Activated CD8-positive, alpha-beta memory T cell treated with anti-CD3 and anti-CD28 coated beads for 1 hour (primary cell): ENCODE measurements at places on chromosomes 4 and X.

- no peak for DNase-seq
Measured at GRCh38 chr4:8201321-8201781, 2.3 kb downstream of the SH3TC1 start.

GRCh38 chr4:78845472-78845871 is 69.3 kb downstream of the BMP2K start:
- no peak for DNase-seq

DNA sequence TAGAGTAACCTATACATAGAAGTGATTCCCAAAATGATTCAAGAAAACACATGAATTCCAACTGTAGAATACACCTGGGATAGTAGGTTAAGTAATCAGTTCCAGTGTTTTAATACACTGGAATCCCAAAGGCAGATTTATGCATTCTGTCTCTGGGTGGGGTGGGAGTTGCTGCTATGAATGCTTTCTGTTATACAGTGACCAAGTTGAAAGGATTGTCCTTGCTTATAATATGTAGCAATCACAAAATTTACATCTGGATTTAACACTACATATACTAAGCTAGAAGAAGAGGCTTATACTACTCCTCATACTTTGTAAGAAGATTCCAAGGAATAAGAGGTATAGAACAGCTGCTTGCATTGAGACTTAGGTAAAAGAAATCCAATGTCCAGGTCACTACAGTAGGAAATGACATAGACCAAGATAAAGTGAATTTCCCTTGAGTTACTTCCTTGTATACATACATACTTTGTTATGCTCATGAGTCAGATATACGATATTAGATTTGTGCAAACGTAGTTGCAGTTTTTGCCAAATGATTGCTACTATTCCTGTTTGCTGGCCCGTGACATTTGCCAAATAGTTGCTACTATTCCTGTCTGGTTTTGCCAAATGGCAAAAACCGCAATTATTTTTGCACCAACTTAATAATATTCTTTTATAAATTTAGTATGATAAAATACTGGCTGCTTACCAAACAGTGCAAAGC is 210.5 kb upstream of the DIAPH2 start:
- DNase-seq = no peak

DNA sequence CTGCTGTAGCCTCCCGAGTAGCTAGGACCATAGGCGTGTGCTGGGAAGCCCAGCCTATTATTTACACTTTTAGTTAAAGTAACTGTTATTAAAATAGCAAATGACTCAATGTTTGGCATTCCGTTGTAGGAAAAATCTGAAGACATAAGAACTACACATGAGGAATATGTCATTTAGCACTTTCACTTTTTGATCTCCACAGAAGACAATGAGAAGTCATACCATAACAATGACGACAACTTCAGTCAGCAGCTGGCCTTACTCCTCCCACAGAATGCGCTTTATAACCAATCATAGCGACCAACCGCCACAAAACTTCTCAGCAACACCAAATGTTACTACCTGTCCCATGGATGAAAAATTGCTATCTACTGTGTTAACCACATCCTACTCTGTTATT is 6.7 kb downstream of the GPR34 start:
- no peak for DNase-seq

DNA sequence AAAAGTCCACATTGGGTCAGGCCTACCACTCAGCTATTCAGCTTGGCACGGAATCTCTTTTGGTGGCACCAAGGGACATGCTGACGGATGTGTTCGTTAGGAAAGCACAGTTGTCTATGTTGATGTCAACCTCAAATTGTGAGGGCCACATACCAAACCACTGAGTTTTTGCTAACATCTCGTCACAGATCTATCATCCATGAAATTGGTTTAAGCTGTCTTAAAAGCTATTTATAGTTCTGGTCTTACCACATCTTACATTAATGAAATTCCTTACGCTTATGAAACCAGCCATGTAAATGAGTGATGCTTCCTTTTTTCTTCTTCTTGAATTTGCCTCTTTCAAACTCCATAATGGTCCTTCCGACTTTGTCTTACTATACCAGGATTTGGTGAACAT is 101.5 kb downstream of the MGST2 start:
- DNase-seq = no peak

DNA sequence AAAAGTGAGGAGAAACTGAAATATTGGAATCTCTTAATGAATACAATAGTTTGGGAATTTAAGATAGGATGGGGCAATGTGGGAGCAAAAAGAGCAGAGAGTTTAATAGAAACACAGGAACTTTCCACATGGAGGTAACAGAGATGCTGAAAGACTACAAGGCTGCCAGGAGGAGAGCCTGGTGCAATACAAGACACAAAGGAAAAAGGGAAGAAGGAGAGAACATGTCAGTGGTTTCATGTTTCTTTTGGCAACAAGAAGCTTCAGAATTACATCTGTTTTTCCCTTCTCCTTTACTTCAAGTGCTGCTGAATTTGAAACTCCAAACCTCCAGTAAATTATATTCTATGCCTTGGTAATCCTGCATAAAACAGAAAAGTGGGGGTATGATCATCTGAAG is 474.3 kb downstream of the FAT4 start:
- DNase-seq = no peak

- no peak for DNase-seq
Measured at GRCh38 chrX:110268886-110269285, 49.0 kb downstream of the AMMECR1 start.

- no peak for DNase-seq
Measured at GRCh38 chr4:16418814-16419213, 192.5 kb upstream of the TAPT1 start.

- DNase-seq = no peak
Measured at GRCh38 chr4:163732473-163732872, 238.0 kb downstream of the TMA16 start.

GRCh38 chr4:86496094-86497080 is 97.7 kb upstream of the PTPN13 start:
- no peak for DNase-seq

GRCh38 chrX:2679534-2680485 is 11.3 kb upstream of the CD99 start:
- no peak for DNase-seq

DNA sequence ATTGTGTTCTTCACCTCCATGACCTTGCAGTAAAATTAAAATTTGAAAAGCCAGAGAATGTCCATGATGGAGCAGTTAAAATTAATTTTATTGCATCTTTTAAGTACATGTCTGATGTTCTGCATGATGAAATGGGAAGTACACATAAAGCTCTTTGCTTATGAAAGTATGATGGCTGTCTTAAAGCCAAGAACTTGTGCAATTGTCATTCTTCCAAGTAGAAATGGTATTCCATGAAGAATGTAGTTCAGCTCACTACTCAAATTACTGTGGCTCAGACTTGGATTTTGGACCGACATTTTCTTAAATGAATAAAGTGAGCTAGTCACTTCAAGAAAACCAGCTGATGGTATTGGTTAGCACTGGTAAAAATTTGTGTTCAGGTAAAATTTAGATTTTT is 161.7 kb upstream of the CXCL13 start:
- no peak for DNase-seq

DNA sequence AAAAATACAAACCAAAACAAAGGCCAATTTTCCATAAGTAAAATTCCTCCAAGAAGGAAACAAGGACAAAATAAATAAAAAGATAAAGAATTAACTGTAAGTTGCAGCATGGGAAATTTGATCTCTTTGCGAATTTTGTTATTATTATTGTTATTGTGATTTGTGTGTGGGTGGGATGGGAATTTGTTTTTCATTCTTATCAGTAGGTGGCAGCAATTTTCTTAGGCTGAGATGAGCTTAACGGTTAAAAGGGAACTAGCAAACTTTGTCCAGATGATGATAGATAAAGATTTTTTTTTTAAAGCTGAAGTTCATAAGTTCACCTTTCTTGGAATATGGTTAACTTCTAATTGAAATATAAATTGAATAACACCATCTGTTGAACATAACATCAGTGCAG is 83.2 kb upstream of the IL1RAPL2 start:
- no peak for DNase-seq

DNA sequence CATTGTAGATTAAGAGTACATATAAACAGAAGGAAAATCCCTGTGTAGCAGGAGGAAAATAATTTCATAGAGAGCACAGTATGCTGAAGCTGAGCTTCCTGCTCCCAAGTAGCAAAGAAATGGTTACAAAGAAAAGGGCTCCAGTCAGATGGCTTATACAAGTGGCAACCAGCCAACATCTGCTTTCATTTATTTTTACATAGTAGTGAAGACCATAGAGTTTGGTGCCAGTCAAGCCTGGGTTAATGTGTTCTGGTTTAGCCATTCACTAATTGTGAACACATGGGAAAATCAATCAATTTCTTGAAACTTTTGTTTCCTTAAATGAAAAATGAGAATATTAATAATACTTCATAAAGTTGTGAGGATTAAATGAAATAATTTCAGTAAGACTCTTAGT is 111.3 kb upstream of the ELOVL6 start:
- no peak for DNase-seq

- DNase-seq = no peak
Measured at GRCh38 chrX:138788771-138789170, 77.3 kb upstream of the FGF13 start.

- DNase-seq = no peak
Measured at GRCh38 chr4:24007860-24008261, 118.0 kb upstream of the PPARGC1A start.

DNA sequence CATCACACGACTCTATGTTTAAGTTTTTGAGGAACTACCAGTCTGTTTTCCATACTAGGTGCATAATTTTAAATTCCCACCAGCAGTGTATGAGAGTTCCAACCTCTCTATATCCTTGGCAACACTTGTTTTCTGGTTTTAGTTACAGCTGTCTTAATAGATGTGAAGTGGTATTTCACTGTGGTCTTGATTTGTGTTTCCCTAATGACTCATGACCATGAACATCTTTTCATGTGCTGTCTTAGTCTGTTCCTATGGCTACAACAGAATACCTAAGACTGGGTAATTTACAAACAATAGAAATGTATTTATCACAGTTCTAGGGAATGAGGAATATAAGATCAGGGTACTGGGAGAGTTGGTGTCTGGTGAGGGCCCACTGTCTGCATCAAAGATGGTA is 51.5 kb upstream of the GPR78 start:
- no peak for DNase-seq

DNA sequence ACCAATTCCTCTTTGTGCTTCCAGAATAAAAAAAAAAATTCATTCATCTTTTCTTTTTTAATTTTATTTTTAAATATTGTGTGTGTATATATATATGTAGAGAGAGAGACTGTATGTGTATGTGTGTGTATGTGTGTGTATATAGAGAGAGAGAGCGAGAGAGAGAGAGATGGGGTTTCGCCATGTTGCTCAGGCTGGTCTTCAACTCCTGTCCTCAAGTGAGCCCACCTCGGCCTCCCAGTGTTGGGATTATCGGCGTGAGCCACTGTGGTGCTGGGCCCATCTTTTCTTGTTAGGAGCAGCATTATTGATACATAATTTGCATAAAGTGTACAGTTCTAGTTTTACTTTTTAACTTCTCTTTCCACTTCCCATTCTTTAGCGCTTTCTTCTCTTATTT is 33.6 kb downstream of the KDM6A start:
- no peak for DNase-seq

- no peak for DNase-seq
Measured at GRCh38 chr4:115323106-115323707, 209.8 kb upstream of the NDST4 start.

GRCh38 chr4:70754990-70755688 is 33.4 kb downstream of the RUFY3 start:
- no peak for DNase-seq

GRCh38 chr4:148057516-148057915 is 325.6 kb downstream of the ARHGAP10 start:
- DNase-seq = no peak

DNA sequence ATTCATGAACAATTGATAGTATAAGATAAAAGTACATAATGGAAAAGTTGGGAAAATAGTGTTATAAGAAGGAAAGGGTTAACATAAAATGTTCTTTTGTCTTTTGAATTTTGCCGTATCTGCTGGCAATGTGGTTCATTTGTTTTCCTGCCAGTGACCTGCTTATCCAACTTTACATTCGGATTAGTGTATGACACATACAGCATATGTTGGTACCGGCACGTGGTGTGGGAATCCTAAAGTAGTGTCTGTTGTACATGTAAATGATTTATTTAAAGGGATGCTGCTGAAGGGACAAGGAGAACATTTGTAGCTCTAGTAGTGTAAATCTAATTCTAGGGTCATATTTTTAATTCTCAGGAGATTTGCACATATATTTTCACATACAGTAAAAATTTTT is 11.5 kb downstream of the RAB9A start:
- no peak for DNase-seq

DNA sequence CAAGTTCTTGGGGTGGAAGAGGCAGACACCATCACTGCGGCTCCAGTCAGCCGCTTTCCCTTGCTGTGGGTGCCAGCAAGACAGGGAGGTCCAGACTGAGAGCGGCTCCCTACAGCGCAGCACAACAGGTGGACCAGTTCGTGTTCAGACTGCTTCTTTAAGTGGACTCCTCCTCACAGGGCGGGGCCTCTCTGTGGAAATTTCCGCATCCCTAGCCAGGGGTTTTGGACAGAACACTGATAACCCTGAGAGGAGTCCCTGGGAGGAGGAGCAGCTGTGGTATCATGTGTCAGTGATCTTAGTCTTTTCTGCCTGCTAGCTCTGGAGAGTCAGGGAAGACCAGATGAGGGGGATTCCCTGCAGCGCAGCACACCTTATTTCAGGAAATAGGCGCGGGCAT is 48.5 kb downstream of the MAGEC2 start:
- no peak for DNase-seq

DNA sequence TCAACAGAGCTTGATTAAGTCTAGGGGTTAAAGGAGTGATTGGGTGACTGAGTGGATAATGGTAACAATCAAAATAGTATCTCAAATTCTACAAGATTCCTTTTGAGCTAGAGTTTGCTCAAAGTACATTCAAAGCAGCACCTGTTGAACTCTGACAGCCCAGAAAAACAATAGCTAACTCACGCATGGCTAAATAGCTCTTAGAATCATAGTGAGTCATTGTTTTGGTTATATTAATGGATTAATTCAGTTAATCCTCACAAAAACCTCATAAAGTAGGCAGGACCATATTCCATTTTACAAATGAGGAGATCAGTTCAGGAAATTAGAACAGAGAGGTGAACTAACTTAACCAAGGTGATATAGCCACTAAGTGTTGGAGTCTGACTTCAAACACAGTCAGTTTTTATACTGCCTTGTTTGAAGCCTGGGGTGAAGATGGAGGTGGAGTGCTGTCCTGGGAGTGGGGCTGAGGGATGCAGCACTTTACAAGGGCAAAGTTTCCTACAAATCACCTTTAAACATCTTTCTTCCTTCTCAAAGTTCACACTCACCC is 35.9 kb upstream of the PPM1K start:
- DNase-seq = no peak
